ENCODE measurements at places on chromosomes 16 and 17.

GRCh38 chr17:65727246-65727645 is 165.8 kb upstream of the AXIN2 start:
- DNase-seq = no peak

GRCh38 chr16:998615-999014 is 17.0 kb downstream of the SOX8 start:
- no peak for DNase-seq

DNA sequence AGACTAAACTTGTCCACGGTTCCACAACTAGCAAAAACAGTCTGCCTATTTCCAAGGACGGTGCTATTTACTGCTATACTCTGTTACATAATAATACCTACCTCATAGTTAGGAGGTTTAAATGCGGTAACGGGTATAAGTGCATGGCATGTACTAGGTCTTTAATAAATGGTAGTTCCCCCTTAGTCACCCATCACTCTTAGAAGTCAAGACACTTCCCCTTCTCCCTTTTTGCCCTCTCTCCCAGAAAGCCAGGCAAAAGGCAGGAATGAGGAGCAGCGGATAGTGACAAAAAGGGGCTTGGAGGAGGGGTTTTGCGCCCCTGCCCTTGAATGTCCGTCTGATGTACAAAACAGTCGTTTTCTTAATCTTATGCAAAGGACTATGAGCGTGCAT is 1.1 kb upstream of the LSM12 start:
- DNase-seq = no peak

- DNase-seq = no peak
Observed at GRCh38 chr16:24218299-24218698, 37.8 kb upstream of the CACNG3 start.

DNA sequence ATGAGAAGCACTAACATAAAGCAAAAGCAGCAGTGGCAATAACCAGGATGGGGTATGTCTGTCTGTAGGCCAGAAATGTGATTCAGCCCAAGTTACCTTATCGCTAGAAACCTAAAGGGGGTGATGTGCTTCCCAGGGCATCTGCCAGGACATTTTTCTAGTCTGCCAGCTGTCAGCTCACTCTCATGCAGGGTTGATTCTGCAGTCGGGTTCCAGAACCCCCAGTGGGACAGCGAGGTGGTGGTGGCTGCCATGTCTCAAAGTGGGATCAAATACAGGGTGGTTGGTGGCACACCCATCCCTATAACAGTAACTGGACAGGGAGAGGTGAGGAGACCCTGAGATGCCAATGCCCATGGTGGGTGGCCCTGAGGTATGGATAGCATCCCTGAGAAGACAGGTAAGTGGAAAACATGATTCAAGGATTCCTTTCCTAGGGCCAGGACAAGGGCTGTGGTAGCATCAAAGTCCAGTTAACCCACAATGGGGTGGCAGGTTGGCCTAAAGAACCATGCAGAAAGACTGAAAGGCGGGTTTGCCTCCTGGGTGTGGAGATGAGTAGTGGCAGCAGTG is 84.3 kb downstream of the TNFRSF13B start:
- no peak for DNase-seq

DNA sequence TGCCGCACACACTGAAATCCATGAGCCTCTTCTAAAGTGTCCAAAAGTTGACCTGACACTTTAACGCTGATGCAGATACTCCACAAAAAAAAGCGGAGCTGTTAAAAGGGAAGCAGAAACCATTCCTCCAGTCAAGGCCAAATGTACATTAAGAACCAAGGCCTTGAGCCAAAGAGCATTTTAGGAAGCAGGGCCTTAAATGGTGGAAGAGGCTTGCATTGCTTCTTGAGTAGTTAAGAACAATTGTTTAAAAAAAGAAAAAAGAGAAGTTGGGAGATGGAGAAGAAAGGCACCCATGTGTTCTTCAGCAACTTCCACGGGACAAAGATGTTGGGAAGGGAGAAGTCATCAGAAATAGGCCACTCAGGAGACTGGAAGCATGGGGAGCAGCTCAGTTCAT is 6.3 kb downstream of the ZFHX3 start:
- no peak for DNase-seq

- no peak for DNase-seq
Observed at GRCh38 chr17:31537565-31538011, 146.1 kb downstream of the RAB11FIP4 start.

All from activated CD8-positive, alpha-beta memory T cell treated with anti-CD3 and anti-CD28 coated beads, Interleukin-2, amount 50 U/mL, for 4 hours (primary cell).